ENCODE measurements at places on chromosomes 3 and 15. TPM values are rescaled to one million over a fixed set of nuclear protein-coding genes. Genes with fewer than 3 reads are reported as not detected.

- DNase-seq = no peak
These were observed 1090.0 kb downstream of the OTOL1 start for GRCh38 chr3:162586591-162586990.

DNA sequence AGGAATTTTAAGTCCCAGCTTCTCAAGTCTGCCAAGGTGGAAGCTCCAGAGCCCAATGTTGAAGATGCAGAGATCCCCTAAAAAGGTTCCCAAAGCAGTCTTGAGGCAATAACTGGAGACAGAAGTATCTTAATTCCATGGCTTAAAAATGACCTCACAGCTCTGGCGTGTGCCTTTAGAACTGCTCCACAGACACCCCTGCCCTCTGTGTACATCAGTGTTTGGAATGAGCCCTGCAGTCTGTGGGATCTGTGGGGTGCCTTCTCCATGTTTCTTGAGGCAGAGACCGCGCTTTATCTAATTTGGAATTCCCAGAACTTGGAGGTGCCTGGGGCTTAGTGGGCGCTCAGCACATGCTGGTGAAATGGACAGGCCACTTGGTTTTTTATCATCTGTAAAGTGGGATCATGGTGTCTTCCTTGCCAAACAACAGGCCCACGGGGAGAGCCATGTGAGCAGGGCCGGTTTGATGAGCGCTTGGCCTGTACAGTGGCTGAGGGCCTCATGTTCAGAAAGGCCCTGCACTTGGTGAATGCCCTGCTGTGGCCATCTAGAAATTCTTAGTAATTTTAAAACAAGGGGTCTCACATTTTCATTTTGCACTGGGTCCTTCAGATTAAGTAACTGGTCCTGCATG lies 7.1 kb downstream of the ITGA11 start:
- DNase-seq = no peak

DNA sequence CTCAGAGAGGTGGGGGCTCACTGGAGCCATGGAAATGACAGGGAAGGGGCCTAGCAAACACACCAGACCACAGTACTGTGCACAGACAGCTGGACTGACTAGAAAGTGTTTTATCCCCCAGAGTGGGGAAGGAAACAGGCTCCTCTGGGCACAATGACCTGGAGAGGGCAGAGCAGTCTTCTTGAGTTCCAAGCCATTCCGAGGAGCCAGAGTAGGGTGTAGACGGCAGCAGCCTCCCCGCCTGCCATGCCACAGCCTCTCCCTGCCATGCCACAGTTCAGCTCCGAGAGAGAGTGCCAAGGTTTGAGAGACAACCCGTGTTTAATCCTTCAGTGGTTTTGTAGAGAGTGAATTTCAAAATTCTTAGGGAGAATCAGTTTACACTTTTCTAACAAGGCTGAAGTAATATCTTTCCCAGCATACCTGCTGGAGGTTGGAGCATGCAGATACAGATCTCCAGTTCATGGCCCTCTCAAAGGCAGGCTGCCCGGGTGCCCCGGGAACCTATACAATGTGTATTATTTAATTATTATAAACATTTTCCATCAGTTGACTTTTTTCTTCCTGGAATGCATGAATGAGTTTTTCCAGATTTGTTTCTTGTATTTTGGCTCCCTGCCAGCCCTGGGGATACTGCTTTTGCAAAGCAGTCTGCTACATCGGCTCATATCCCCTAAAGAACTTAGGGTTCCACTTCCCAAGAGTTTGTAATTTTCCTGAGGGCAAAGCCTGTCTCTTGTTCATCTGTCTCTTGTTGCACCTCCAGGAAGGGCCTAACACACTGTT lies 3.2 kb downstream of the PODXL2 start:
- DNase-seq = no peak

DNA sequence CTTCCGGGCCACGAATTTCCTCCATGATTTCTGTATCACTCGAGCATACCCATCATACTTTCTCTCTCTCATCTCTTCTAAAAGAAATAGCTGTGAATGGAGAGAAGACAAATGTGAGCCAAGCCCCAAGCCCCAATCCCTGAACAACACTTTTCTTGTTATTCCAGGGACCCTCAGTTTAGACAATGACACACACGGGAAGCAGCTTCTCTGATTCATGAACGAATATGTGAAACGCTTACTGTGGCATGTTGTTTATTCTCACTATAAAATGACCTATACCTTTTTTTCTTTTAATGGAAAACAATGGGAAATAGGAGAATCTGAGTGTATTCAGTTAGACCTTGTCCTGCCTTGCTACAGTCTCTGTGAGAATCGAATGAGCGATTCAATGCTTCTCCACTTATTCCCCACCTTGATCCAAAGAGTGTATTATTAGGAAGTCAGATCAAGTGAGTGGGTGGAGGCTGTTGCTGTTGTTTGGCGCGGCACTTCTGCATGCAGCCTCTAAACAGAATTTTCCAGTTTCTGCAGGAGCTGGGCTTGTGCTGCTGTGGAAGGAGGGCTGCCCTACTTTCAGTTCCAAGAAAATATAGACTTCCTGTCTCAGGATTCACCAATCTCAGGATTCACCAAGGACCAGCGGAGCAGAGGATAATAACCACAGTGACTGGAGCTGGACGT lies 32.4 kb upstream of the LDHAL6B start:
- no peak for DNase-seq

DNA sequence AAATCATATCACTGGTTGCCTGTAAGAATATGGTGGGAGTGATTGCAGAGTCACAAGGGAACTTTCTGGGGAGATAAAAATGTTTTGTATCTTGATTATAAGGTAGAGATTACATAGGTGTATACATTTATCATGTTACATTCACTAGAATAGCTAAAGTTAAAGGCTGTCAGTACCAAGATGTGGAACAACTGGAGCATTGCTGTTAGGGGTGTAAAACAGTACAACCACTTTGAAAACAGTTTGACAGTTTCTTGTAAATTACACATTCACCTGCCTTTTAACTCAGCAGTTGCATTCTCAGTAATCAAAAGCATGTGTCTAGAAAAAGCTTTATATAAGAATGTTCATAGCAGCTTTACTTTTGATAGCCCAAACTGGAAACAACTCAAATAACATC lies 27.6 kb downstream of the RASA2 start:
- DNase-seq = no peak

DNA sequence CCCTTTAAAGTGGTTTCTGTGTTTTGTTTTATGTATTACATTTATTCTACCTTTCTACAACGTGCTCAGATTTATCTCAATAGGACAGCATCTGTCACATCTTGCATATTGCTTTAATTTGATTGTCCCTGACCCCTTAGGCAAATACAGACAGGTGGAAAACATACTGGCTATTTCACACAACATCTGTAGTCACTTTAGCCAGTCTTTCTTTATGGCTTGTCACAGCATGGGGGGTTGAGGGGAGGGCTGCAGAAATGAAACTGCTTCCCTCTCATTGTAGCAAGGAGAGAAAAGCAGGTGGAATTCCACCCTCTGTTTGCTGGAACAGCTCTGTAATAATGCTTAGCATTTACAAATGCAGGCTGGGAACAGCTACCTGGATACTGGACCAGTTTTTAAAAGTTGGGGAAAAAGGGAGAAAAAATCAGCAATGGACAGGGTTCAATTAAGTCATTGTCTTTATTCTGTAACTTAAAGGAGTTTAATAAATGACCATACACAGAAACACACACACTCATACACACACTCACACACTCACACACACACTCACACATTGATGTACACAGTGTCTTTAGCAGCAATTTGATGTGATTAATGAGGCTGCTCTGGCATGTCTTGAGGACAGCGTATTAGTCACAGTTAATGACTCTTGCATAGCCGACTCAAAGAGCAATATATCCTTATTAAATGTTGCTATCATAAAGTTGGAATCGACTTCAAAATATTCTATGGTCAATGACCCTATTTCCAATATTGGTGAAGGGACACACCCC lies 283.7 kb upstream of the GBE1 start:
- no peak for DNase-seq

DNA sequence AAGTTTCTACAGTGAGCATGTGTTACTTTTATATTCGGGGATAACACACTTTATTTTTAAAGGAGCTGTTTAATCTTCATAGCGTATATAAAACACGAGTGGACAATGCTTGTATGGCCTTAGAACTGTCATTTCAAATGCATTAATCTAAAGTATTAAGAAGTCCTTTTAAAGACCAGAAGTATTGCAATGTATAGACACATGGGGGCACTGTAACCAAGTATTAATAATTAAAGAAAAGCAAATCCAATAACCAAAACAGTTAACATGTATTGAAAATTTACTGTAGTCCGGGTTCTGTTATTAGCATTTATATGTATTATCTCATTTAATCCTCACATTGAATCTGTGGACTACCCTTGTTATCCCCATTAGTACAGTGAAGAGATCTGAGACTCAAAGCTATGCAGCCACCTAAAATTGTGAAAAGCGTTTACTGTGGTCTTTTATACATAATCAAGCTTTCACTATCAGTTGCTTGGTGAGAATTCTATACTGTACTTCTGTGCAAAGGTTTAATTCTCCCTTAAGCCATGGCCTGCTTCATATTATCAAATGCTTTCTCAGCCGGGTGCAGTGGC lies 10.1 kb downstream of the ARL14 start:
- no peak for DNase-seq

DNA sequence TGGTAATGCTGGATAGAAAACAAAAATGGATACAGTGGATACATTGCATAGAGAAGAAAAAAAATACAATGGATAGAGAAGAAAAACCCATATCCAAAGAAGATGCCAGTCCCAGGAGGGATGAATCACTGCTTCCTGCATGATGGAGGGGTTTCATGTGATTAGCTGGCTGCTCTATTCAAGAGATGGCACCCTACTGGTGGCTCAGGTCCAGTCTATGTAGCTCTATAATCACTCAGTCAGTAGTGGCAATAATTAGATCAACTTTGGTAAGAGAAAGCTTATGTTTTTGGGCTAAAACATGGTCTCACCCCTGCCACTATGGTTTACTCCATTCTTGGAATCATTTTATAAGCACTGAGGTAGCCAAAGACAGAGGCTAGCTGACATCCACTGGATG lies 33.7 kb upstream of the NOX5 start:
- no peak for DNase-seq

DNA sequence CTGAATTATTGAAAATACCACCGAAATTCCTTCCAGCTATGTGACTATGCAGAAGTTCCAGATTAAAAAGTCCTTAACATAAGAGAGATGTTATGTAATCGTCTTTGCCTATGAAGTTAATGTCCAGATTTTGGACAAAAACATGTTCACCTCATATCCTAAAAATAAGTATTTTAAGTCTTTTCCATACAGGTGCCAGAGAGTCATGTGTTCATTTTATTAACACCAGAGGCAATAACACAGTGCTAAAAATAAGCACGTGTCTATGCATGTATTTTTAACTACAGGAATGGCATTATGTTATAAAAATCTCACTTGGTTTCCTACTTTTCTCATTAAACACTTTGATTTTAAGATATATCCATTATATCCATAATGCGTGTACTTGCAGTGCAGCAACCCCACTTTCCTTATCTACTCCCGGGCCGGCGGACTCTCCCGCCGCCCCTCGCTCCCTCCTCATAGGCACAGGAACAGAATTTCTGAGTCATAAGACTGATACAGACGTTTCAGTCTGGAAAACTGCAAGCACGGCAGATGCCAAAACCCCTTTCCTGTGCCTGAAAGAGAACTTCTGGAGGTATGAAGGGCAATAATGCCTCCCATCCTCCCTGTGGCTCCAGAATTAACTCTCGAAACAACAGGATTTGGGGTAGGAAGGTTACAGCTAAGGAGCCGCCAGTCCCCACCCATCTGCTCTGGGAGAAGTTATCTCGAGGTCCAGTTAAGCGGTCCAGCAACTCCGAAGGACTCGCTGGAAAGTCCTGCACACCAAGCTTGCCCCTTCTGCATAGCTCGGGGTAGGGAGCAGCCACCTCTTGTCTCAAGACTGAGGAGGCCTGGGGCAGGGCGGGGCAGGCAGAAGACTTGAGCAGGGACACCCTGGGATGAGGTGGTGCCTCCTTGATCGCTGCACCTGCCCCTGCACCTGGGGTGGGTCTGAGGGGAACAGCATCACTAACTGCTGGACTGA lies 22.3 kb upstream of the PSTPIP1 start:
- DNase-seq = no peak

DNA sequence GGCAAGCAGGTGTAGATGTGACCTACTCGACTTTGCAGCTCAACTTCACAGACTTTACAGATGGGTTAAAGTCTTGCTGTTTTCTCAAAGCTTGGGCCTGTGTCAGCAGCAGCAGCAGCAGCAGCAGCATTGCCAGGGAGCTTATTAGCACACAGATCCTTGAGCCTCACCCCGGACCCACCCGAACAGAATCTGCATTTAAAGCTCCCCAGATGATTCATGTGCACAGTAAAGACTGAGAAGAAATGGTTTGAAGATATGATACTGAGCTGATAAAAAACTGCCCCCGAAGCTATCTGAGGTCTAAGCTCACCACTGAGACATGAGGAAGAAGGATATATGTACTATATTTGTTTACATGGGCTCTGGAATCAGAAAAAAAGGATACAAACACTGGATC lies 231.7 kb downstream of the ARPP21 start:
- DNase-seq = no peak

DNA sequence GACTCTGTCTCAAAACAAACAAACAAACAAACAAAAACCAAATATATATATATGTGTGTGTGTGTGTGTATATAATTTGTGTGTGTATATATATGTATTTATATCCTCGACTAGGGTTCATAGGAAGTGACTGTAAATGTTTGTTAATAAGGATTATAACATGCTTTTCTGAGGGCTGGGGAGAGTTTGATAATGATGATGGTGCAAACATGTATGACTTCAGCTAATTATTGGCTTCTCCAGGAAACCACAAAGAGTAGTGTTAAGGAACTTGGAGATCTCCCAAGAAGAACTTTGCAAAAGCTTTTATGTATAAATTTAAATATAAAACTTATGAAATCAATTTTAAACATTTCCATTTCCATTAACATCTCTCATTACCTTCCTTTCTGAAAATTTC lies 3.9 kb upstream of the OPA1 start:
- DNase-seq = no peak

DNA sequence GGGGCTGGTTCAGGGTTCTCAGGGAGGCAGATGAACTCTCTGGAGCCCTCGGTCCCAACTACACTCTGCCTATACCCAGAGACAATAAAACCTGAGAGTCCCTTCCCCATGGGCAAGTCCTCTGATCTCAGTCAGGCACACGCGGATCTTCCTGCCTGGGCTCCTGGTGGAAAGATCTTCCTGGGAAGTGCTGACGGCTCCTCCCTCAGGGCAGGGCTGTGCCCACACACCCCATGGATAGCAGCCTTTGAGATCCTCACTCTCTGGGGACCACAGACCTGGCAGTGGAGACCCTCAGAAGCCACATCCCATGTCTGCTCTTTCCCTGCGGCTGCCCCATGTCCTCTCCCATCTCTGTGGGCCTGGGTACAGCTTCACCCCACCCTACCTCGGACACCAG lies 10.4 kb downstream of the SH2D7 start:
- DNase-seq = no peak

- no peak for DNase-seq
These were observed 394.5 kb upstream of the RARB start for GRCh38 chr3:25033407-25034029.

- no peak for DNase-seq
These were observed 93.2 kb downstream of the ZNF280D start for GRCh38 chr15:56640127-56640526.

Gene C3orf22
- not detected for total RNA-seq

Gene CHST13
- total RNA-seq = not detected
